NCI-H2081 (cell line): ENCODE measurements at places on chromosomes 5 and 9.

- no peak for DNase-seq
These were observed 226.5 kb upstream of the ANKRD55 start for GRCh38 chr5:56459394-56460194.

DNA sequence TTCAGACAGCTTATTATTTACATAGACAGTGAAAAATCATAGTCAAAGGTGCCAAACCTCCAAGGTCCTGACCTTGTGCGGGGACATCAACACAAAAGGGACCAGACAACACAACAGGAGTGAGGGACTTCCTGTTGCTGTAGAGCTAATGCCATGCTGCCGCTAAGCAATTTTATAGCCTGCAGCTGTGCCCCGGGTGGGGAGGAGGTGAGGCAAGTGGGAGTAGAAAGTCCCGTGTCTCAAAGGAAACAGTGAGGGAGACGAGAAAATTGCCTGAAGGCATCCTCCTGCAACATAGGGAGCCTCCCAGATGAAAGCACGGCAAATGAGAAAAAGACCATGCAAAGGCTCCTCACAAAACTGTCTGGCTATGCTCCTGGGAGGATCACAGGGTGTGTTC, 58.8 kb downstream of the CAAP1 start:
- DNase-seq, result peak; percentile 54

GRCh38 chr5:93717162-93717561, 24.2 kb downstream of the POU5F2 start:
- DNase-seq, result peak; percentile 53

DNA sequence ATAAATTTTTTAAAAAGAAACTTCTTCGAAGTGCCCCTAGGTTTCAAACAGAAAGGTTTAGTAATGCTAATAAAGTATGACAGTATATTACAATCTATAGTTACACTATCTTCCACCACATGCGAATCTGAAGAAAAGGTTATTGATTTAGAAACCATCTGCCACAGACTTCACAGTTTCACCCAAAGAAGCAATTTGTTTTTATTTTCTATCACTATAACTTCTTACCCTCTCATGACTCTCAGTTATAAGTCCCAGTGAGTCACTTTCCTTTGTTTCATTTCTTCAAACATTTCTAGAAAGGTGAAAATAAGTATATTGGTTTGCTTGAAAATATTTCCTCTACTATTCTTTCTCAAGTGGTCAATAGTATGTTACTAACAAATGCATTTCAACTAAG, 93.6 kb downstream of the MCTP1 start:
- no peak for DNase-seq

DNA sequence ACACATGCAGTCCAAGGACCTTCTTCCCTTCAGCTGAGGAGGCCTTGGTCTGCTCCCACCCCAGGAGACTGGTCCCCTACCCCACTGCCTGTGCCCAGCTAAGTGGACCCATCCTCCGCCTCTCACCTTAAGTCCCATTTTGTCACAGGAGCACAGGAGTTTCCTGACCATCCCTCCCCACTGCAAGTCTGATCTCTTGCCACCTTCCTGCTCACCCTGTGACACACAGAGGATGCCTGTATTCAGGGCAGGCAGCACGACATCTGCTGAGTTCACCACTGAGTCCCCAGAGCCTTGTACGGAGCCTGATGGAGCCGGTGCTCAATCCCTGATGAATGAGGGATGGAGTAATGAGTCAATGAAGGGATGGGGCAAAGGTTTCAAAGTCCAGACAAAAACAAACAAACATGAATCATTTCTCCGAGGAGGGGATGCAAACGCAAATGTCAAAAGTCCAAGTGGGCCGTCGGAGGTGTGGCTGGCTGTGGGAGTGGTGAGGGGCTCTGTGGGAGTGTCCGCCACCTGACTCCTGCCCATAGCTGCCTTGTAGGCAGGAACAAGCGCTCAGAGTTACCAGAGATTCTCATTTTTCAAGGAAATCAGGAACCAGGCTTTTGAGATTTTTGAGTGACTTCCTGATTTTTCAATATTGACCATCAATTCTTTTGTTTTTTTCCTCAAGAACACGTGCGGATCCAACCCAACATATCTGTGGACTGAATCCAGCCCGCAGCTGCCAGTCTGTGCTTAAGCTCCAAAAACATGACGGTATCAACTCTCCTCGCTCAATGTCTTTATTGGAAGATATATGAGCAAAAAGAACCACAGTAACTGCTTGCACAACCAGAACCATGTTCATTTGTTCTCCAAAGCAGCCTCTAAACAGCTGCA, 4.4 kb downstream of the RAPGEF1 start:
- no peak for DNase-seq

GRCh38 chr5:115189866-115190265, 20.2 kb upstream of the TRIM36 start:
- DNase-seq, result no peak
